ENCODE measurements at places on chromosomes 13 and 19. TPM values are rescaled to one million over a fixed set of nuclear protein-coding genes. Genes with fewer than 3 reads are reported as not detected.

- H3K36me3 ChIP-seq = no peaks in the 10 kb centered on the region
- H3K4me3 ChIP-seq = no peak overlapping the region
- DNase-seq = no peak
- peak overlapping the region; percentile 31 for H3K27ac ChIP-seq
- H3K27me3 ChIP-seq = no peaks in the 10 kb centered on the region
- H3K4me1 ChIP-seq = peaks cover 9% of the 10 kb centered on the region
Observed at GRCh38 chr13:112902101-112902651, 66.8 kb upstream of the MCF2L start.

DNA sequence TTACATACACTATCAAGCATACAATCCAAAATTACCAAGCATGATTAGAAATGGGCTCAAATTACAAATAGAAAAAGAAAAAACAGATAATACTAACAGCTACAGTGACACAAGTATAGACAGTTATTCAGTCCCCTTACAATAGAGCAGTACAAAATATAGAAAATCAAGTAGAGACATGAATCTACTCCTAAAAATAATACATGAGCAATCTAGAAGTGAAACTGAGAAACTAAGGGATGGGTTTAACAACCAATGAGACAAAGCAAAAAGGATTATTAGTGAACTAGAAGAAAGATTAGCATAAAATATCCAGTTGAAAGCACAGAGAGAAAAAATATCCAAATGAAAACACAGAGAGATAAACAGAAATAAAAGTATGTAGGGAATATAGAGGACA is 426.7 kb downstream of the TBC1D4 start:
- H3K27me3 ChIP-seq = no peaks in the 10 kb centered on the region
- no peaks in the 10 kb centered on the region for H3K36me3 ChIP-seq
- DNase-seq = no peak
- no peak overlapping the region for H3K4me3 ChIP-seq
- no peak overlapping the region for H3K27ac ChIP-seq

GRCh38 chr13:36310417-36311108 is 12.9 kb upstream of the CCDC169 start:
- no peak for DNase-seq
- no peak overlapping the region for H3K27ac ChIP-seq
- no peak overlapping the region for H3K4me3 ChIP-seq
- no peaks in the 10 kb centered on the region for H3K4me1 ChIP-seq
- no peaks in the 10 kb centered on the region for H3K36me3 ChIP-seq

GRCh38 chr19:40590464-40591265 is 10.5 kb upstream of the LTBP4 start:
- no peaks in the 10 kb centered on the region for H3K27me3 ChIP-seq
- H3K4me1 ChIP-seq = no peaks in the 10 kb centered on the region
- H3K27ac ChIP-seq = no peak overlapping the region
- no peaks in the 10 kb centered on the region for H3K36me3 ChIP-seq
- no peak for DNase-seq

GRCh38 chr13:79483086-79483706 is 2.2 kb downstream of the NDFIP2 start:
- no peak for DNase-seq
- peak overlapping the region; percentile 69 for H3K4me3 ChIP-seq
- H3K27me3 ChIP-seq = no peaks in the 10 kb centered on the region
- peak overlapping the region; percentile 96 for H3K27ac ChIP-seq

GRCh38 chr13:51714663-51715168 is 89.2 kb downstream of the DHRS12 start:
- DNase-seq = no peak
- H3K27me3 ChIP-seq = no peaks in the 10 kb centered on the region
- H3K4me3 ChIP-seq = no peak overlapping the region
- no peaks in the 10 kb centered on the region for H3K4me1 ChIP-seq
- H3K36me3 ChIP-seq = no peaks in the 10 kb centered on the region
- H3K27ac ChIP-seq = peak overlapping the region; percentile 39

GRCh38 chr19:48735031-48735615 is 5.3 kb downstream of the RASIP1 start:
- peak overlapping the region; percentile 18 for H3K4me3 ChIP-seq
- H3K27ac ChIP-seq = peak overlapping the region; percentile 68
- DNase-seq = peak; percentile 88
- peaks cover 7% of the 10 kb centered on the region for H3K27me3 ChIP-seq
- no peaks in the 10 kb centered on the region for H3K36me3 ChIP-seq

DNA sequence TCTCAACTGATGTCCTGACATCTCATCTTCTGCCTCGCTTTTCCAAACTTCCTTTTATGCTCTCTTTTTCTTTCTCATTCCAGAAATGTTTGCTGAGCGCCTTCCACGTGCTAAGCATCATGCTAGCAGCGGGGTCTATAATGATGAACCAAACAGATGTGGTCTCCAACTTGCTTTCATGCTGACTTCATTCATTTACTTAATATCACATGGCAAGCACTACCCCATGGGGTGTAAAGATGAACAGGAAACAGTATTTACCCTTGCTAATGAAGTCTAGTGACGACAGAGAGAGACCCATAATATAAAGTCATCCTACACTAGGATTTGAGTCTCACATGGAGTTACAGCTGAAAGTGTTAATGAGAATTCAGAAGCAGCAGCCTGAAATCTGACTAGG is 21.6 kb upstream of the URAD start:
- DNase-seq = no peak
- H3K36me3 ChIP-seq = no peaks in the 10 kb centered on the region
- no peaks in the 10 kb centered on the region for H3K4me1 ChIP-seq

GRCh38 chr19:45958769-45959516 is 14.7 kb downstream of the NOVA2 start:
- no peaks in the 10 kb centered on the region for H3K4me1 ChIP-seq
- DNase-seq = no peak
- no peaks in the 10 kb centered on the region for H3K36me3 ChIP-seq
- H3K4me3 ChIP-seq = no peak overlapping the region
- peaks cover 30% of the 10 kb centered on the region for H3K27me3 ChIP-seq

- H3K27ac ChIP-seq = no peak overlapping the region
- no peak for DNase-seq
- no peak overlapping the region for H3K4me3 ChIP-seq
- H3K4me1 ChIP-seq = peaks cover 11% of the 10 kb centered on the region
- H3K27me3 ChIP-seq = no peaks in the 10 kb centered on the region
Observed at GRCh38 chr19:741506-742131, 9.3 kb upstream of the MISP start.

- H3K27me3 ChIP-seq = no peaks in the 10 kb centered on the region
- no peak for DNase-seq
- no peaks in the 10 kb centered on the region for H3K36me3 ChIP-seq
- no peak overlapping the region for H3K27ac ChIP-seq
Observed at GRCh38 chr13:74438901-74439300, 304.7 kb upstream of the KLF12 start.

- no peaks in the 10 kb centered on the region for H3K36me3 ChIP-seq
- DNase-seq = no peak
- peaks cover 6% of the 10 kb centered on the region for H3K4me1 ChIP-seq
- no peaks in the 10 kb centered on the region for H3K27me3 ChIP-seq
- H3K4me3 ChIP-seq = no peak overlapping the region
Observed at GRCh38 chr19:50030225-50030624, 4.4 kb downstream of the ZNF473 start.

GRCh38 chr19:7663706-7664105 is 5.1 kb upstream of the RETN start:
- no peak overlapping the region for H3K27ac ChIP-seq
- DNase-seq = no peak
- no peaks in the 10 kb centered on the region for H3K4me1 ChIP-seq
- H3K36me3 ChIP-seq = no peaks in the 10 kb centered on the region
- H3K4me3 ChIP-seq = no peak overlapping the region

DNA sequence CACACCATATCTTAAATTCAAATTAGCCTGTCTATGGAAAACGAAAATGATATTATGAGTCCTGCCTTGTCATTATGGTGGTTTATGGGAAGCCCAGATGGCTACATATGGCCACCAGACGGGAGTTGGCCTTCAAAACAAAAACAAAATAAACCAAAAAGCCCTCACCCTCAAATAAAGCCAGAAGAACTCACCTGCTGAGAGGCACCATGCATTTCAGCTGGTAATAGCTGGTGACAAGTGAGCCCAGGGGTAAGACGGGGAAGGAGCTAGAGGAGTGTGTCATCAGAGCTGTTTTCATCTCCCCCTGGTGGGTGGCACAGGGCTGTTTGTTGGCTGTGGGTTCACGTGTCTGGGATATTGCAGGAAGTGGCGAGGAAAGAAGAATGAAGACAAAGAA is 152.9 kb downstream of the EFNB2 start:
- DNase-seq = no peak
- no peak overlapping the region for H3K27ac ChIP-seq
- H3K4me1 ChIP-seq = peaks cover 28% of the 10 kb centered on the region
- H3K36me3 ChIP-seq = no peaks in the 10 kb centered on the region
- no peaks in the 10 kb centered on the region for H3K27me3 ChIP-seq
- no peak overlapping the region for H3K4me3 ChIP-seq

- peaks cover 54% of the 10 kb centered on the region for H3K27me3 ChIP-seq
- H3K4me1 ChIP-seq = no peaks in the 10 kb centered on the region
- DNase-seq = no peak
- no peaks in the 10 kb centered on the region for H3K36me3 ChIP-seq
- H3K4me3 ChIP-seq = no peak overlapping the region
Observed at GRCh38 chr19:29576046-29576606, 30.0 kb upstream of the POP4 start.

- peak overlapping the region; percentile 87 for H3K4me3 ChIP-seq
- DNase-seq = peak; percentile 23
- H3K4me1 ChIP-seq = peaks cover 7% of the 10 kb centered on the region
- H3K27ac ChIP-seq = peak overlapping the region; percentile 86
- H3K36me3 ChIP-seq = no peaks in the 10 kb centered on the region
Observed at GRCh38 chr19:10193790-10194499, 808 bp downstream of the DNMT1 start.

DNA sequence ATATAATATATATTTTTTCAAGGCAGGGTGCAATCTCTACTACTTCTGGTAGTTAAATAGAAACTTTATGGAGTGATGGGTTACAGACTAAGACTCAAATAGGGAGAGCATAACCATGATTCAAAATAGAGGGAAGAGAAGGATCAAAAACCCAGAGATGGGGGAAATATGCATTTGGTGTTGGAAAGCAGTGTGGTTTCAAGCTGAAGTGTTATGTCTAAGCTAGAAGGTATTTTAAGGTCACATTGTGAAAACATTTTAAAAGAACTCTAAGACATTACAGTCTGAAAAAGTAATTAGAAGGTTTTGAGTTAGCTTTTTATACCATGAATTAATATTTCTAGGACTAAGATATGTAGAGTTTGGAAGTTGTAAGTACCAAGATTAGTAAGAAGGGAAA is 2741.4 kb downstream of the PCDH9 start:
- H3K4me1 ChIP-seq = no peaks in the 10 kb centered on the region
- no peak overlapping the region for H3K27ac ChIP-seq
- no peaks in the 10 kb centered on the region for H3K27me3 ChIP-seq
- no peaks in the 10 kb centered on the region for H3K36me3 ChIP-seq

- H3K27ac ChIP-seq = peak overlapping the region; percentile 28
- no peaks in the 10 kb centered on the region for H3K4me1 ChIP-seq
- no peak for DNase-seq
- H3K27me3 ChIP-seq = no peaks in the 10 kb centered on the region
Observed at GRCh38 chr19:20481736-20482135, 83.8 kb downstream of the ZNF737 start.

DNA sequence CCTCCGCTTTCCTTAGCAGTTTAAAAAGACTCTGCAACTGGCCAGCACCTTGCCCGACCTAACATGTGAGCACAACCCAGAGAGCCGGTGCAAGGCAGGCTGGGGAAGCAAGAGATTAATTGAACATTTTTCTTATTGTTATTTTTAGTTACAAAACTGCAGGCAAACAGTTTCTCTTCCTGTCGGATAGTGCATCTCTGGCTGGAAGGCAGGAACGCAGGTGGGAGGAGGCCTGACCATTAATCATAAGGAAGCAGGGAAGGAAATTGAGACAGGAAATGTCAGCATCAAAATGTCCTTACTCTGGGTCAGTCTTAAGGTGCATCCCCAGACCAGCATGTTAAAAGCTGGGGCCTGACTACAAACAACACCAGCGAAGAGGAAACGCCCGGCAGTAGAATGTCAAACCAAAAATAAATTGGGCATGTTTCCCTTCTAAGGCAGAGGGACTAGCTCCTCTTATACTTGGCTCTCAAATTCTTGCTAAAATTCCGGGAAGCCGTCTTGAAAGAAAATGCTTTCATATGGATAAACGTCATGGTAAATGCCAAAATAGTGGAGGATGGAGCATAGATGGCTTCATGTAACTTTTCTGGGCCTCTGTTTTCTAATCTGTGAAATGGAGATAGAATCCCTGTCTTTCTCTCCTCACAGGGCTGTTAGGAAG is 226.8 kb downstream of the RAP2A start:
- DNase-seq = no peak
- H3K4me1 ChIP-seq = no peaks in the 10 kb centered on the region
- no peak overlapping the region for H3K27ac ChIP-seq

GRCh38 chr19:8552810-8553209 is 24.4 kb downstream of the MYO1F start:
- H3K27ac ChIP-seq = no peak overlapping the region
- no peaks in the 10 kb centered on the region for H3K4me1 ChIP-seq
- DNase-seq = no peak
- H3K36me3 ChIP-seq = no peaks in the 10 kb centered on the region

GRCh38 chr19:4519521-4520277 is 1.4 kb upstream of the PLIN4 start:
- no peak overlapping the region for H3K27ac ChIP-seq
- no peak overlapping the region for H3K4me3 ChIP-seq
- H3K36me3 ChIP-seq = no peaks in the 10 kb centered on the region
- DNase-seq = no peak

- no peak overlapping the region for H3K27ac ChIP-seq
- H3K4me1 ChIP-seq = no peaks in the 10 kb centered on the region
- H3K27me3 ChIP-seq = no peaks in the 10 kb centered on the region
- H3K36me3 ChIP-seq = no peaks in the 10 kb centered on the region
- no peak overlapping the region for H3K4me3 ChIP-seq
Observed at GRCh38 chr13:89465366-89465765, 1794.2 kb downstream of the SLITRK5 start.

DNA sequence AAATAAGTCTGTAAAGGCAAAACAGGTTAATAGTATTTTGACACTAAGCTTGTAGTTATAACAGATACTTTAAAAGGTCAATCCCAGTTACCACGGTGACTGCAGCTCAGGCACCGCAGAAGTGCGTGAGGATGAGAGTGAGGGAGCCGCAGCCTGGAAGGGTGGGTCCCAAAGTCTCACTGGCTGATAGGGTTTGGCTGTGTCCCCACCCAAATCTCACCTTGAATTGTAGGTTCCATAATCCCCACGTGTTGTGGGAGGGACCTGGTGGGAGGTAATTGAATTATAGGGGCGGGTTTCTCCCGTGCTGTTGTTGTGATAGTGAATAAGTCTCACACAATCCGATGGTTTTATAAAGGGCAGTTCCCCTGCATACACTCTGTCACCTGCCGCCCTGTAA is 40.0 kb upstream of the GAS6 start:
- no peaks in the 10 kb centered on the region for H3K36me3 ChIP-seq
- H3K4me3 ChIP-seq = no peak overlapping the region
- no peaks in the 10 kb centered on the region for H3K27me3 ChIP-seq
- H3K4me1 ChIP-seq = peaks cover 13% of the 10 kb centered on the region

Gene CYP4F8
- not detected for total RNA-seq

Gene TPGS1
- total RNA-seq = 44.9 TPM

Gene GSX1
- total RNA-seq = not detected

Gene ZNF20
- total RNA-seq = 4.7 TPM

Gene CALR3
- total RNA-seq = not detected

Gene FGF21
- not detected for total RNA-seq

Gene CA11
- 12.0 TPM for total RNA-seq

Gene SMIM44
- total RNA-seq = not detected

Gene ZNF525
- total RNA-seq = 12.2 TPM

Gene LGALS4
- 148 TPM for total RNA-seq

Gene KLK12
- total RNA-seq = not detected
